ENCODE measurements at places on chromosomes 7 and 10.

DNA sequence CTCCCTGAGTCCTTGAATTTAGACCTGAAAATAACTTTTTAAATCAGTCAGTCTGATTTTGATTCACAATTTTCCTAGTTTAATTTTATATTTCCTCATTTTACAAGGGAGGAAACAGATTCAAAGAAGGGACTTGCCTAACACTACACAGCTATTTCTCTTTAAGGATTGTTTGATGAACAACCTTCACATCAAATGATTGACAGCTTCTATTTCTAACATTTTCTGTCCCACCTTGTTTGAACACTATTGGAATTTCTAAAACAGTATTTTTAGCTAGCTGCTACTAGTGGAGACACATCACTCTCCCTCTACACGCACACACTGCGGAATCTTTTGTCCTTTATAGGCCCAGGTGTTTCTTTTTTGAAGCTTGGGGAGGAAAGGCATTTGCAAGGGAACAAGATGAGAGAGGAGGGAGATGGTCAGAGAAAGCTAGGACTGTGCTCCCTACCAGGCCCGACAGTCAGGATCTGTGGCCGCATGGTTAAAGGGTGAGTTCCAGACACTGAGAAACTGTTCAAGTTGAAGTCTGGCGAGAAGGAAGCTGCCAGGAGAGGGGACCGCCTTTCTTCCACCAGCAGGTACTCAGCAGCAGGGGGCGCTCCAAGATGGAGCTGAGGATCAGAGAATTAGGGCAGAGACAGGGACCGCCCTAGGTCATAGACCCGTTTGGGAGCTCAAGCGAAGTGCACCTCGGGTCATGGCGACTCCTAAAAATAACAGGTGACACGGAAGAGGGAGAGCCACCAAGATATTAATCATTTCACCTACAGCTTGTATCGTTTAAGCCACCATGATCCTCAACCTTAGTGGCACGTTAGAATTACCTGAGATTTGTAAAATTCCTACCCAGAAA is 49.7 kb downstream of the DNAJC12 start:
- DNase-seq, result peak; percentile 85

GRCh38 chr10:132385389-132385667 is 11.7 kb upstream of the PWWP2B start:
- no peak for DNase-seq

GRCh38 chr7:5539013-5539411 is 115.4 kb upstream of the TNRC18 start:
- no peak for DNase-seq

DNA sequence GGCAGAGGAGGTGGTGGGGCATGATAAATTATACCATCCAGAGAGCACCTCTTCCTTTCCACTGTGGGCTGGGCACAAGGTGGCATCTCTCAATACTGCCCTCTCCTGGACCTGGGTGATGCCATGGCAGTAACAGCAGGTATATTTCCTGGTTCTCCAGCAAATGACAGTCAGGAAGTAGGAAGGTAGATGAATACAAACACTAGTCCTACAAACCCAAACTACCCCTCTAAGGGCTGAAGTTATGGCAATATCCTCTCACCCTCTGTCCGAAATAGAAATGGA is 1004.9 kb downstream of the KCNMA1 start:
- peak; percentile 1 for DNase-seq

DNA sequence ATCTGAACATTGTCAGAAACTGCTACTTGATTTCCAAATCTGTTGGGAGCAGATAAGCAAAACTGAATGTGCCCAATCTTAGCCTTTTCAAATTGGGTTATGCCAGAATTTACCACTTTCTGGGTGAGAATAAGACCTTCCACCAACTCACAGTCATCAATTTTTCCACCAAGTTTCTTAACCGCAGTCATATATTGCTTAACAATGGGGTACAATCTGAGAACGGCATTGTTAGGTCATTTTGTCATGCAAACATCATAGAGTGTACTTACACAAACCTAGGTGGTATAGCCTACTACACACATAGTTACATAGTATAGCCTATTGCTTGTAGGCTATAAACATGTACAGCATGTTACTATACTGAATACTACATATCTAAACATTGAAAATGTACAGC is 16.0 kb downstream of the MRPS33 start:
- DNase-seq, result no peak
